ENCODE measurements at places on chromosomes 1 and 21.

GRCh38 chr1:20202166-20202565 lies 15.8 kb upstream of the PLA2G2C start:
- no peak for DNase-seq

GRCh38 chr1:241696815-241697639 lies 44.9 kb downstream of the WDR64 start:
- DNase-seq: no peak

DNA sequence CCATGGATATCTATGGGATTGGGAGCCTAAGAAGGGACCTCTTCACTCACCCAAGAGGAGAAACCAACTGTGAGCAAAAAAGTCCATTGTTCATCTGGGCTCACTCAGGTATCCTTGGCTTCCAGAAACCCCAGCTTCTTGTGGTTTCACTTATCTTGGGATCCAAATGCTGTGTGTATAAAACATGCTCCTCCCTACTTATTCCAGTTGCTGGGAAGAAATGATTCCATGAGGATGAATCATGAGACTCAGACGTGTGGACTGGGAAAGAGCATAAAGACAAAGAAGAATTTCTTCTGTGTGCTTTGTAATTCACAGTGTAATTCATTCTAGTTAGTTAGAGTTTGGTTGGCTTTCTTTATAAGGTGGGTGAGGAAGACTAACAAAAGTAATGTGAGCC lies 283.7 kb downstream of the ZNF648 start:
- no peak for DNase-seq

DNA sequence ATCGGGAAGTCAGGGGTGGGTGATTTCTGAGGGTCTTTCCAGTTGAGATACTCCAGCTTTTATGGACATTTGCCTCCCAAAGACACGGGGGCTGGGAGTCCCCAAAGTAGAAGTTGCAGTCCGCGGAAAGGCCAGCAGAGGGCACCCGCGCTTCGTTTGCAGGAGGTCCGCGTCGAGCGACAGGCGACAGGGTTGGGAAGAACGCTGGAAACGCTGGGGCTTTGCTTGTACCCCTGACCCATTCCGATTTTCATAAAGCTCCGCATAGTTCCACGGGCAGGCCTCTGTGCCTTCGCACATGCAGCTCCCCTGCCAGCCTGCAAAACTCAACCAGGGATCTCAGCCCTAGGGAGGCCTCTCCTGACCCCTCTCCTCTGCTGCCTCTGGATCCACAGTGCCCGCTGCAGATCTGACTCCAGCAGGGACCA lies 44.2 kb upstream of the LAPTM5 start:
- peak; percentile 87 for DNase-seq

DNA sequence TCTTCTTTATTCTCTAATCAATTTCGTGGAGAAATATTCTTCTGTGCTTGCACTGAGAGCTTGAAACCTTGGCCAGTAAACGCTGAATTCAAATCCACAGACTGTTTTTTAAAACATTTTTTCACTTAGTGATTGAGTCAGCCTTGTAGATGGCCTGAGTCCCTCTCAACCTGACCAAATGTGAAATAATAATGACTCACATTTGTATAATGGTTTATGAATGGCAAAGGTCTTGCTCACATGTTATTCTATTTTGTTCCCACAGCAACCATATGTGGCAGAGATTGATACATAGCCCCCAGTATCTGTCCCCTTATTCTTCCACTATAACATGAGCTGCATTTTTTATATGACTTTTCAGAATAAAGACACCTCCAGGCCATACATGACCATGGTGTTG lies 47.8 kb upstream of the CCDC190 start:
- no peak for DNase-seq

GRCh38 chr1:110746644-110747259 lies 72.0 kb upstream of the KCNA3 start:
- DNase-seq: peak; percentile 39

- DNase-seq: no peak
Measured at GRCh38 chr1:62989497-62989896, 205.6 kb downstream of the ATG4C start.

GRCh38 chr1:244205171-244205570 lies 154.1 kb downstream of the ZBTB18 start:
- no peak for DNase-seq

- no peak for DNase-seq
Measured at GRCh38 chr1:211830055-211830327, 572 bp downstream of the LPGAT1 start.

All from stimulated activated CD4-positive, alpha-beta T cell treated with anti-CD3 and anti-CD28 coated beads, Interleukin-12 subunit alpha, Interleukin-12 subunit beta, amount 100 ng/mL, for 48 hours (primary cell).